Neural crest cell (in vitro differentiated cells): ENCODE measurements at places on chromosomes 1 and 21. TPM values are rescaled to one million over a fixed set of nuclear protein-coding genes. Genes with fewer than 3 reads are reported as not detected.

DNA sequence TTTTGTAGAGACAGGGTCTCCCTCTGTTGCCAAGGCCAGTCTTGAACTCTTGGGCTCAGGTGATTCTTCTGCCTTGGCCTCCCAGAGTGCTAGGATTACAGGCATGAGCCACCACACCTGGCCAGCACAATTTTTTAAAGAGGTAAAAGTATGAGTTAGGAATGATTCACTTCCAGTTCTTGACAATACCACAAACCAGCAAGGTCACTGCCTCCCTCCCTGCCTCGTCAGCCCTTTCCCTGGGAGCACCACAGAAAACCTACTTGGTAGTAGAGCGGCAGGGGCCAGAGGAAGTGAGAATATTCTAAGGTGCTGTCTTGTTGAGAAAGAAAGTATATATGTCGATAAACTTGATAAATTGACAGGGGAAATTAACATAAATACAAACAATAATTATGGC, 10.8 kb upstream of the CDA start:
- no peak overlapping the region for H3K4me3 ChIP-seq
- H3K27me3 ChIP-seq, result peaks cover 32% of the 10 kb centered on the region
- H3K27ac ChIP-seq, result no peak overlapping the region
- no peak for DNase-seq

- no peak for DNase-seq
- no peak overlapping the region for H3K4me3 ChIP-seq
- no peak overlapping the region for H3K27ac ChIP-seq
- peaks cover 17% of the 10 kb centered on the region for H3K27me3 ChIP-seq
- H3K4me1 ChIP-seq, result peaks cover 16% of the 10 kb centered on the region
Observed at GRCh38 chr1:112316254-112316913, 79.6 kb upstream of the CTTNBP2NL start.

- H3K27ac ChIP-seq, result no peak overlapping the region
- H3K4me3 ChIP-seq, result no peak overlapping the region
- H3K4me1 ChIP-seq, result no peaks in the 10 kb centered on the region
- no peak for DNase-seq
- H3K27me3 ChIP-seq, result no peaks in the 10 kb centered on the region
Observed at GRCh38 chr1:156546267-156546666, 26.1 kb downstream of the IQGAP3 start.

Gene RNU1-3
- 2,478 and 3,042 TPM in 2 replicates for total RNA-seq

- no peak overlapping the region for H3K27ac ChIP-seq
- H3K4me3 ChIP-seq, result no peak overlapping the region
- no peaks in the 10 kb centered on the region for H3K27me3 ChIP-seq
- peaks cover 33% of the 10 kb centered on the region for H3K4me1 ChIP-seq
- peaks cover 39% of the 10 kb centered on the region for H3K36me3 ChIP-seq
Observed at GRCh38 chr1:93172778-93173177, 7.4 kb downstream of the TMED5 start.

GRCh38 chr1:86224651-86225310, 68.2 kb upstream of the COL24A1 start:
- no peak overlapping the region for H3K27ac ChIP-seq
- H3K27me3 ChIP-seq, result no peaks in the 10 kb centered on the region
- no peaks in the 10 kb centered on the region for H3K36me3 ChIP-seq
- no peak for DNase-seq
- no peak overlapping the region for H3K4me3 ChIP-seq

DNA sequence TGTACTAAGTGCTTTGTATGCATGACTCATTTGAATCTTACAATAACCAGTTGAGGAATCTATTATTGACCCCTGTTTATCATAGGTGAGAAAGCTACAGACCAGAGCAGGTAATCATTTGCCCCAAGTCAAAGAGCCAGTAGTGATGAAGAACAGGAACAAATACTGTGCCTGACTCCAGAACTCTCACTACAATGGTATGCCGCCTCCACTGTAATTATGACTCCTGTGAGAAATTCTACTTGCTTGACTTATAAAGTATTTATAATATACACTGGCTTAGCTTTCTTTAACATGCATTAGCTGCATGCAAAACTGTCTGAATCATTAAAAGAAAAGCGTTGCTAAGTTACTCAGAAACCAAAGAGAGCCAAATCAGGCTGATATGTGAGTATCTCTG, 92.6 kb downstream of the ZNF281 start:
- H3K4me3 ChIP-seq, result no peak overlapping the region
- no peaks in the 10 kb centered on the region for H3K27me3 ChIP-seq
- H3K4me1 ChIP-seq, result peaks cover 14% of the 10 kb centered on the region
- peaks cover 2% of the 10 kb centered on the region for H3K36me3 ChIP-seq

- no peaks in the 10 kb centered on the region for H3K27me3 ChIP-seq
- peak overlapping the region; percentile 28 for H3K4me3 ChIP-seq
- peaks cover 8% of the 10 kb centered on the region for H3K36me3 ChIP-seq
- DNase-seq, result no peak
Observed at GRCh38 chr21:37452227-37452626, 85.7 kb downstream of the DYRK1A start.
